Tibial nerve (tissue), 4 donors: ENCODE measurements at places on chromosomes 1 and 21. TPM values are rescaled to one million over a fixed set of nuclear protein-coding genes. Genes with fewer than 3 reads are reported as not detected.

DNA sequence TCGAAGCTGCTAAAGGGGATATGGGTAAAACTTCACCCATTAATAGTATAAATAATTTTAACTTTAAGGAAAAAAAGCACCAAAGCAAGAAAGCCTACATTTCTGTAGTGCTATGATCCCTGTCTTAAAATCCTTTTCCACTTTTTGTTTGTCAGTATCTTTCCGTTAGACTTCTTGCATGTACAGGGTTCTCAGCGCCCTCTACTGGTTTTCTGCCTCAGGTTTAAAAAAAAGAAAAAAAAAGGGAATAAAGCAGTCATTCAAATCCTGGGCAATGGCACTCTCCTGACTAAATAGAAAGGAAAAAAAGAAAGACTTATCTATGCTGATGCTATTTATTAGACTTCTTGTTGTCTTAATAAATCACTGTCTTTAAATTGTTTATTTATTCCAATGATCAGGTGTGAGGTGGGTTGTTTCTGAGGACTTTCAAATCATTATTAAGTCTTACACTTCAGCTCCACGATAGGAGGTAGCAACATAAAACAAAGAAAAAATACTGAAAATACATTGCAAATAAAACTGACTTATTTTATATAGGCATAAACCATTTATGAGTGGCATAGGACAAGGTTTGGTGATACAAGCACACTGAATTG, 475.4 kb upstream of the NR5A2 start:
- H3K36me3 ChIP-seq = no peaks in the 10 kb centered on the region
- no peak overlapping the region for H3K4me3 ChIP-seq
- peak; percentile 66 for DNase-seq
- no peak overlapping the region for H3K27ac ChIP-seq
- no peaks in the 10 kb centered on the region for H3K4me1 ChIP-seq
- H3K27me3 ChIP-seq = no peaks in the 10 kb centered on the region

- H3K27ac ChIP-seq = no peak overlapping the region
- H3K4me3 ChIP-seq = no peak overlapping the region
- H3K4me1 ChIP-seq = no peaks in the 10 kb centered on the region
- H3K36me3 ChIP-seq = no peaks in the 10 kb centered on the region
- no peak for DNase-seq
- H3K27me3 ChIP-seq = no peaks in the 10 kb centered on the region
Observed at GRCh38 chr21:27648560-27648959, 681.7 kb upstream of the ADAMTS5 start.

DNA sequence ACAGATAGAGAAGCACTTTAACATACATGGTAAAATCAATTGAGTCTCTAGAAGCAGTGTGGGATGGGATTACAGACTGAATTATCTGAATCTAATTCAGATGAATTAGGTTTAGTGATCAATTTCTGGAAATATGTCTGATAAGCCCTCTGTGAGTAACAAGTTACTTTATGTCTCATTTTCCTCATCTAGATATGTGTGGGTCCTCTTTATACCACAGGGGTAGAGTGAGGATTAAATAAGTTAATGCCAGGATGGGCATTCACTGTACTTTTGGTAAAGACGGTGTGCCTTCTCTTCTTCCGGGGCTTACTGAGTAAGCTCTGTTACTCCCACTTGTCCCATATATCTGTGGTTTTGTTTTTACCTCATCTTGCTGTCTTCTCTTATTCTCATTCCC, 225.8 kb downstream of the RYR2 start:
- H3K27ac ChIP-seq = no peak overlapping the region
- no peak overlapping the region for H3K4me3 ChIP-seq
- H3K4me1 ChIP-seq = no peaks in the 10 kb centered on the region

DNA sequence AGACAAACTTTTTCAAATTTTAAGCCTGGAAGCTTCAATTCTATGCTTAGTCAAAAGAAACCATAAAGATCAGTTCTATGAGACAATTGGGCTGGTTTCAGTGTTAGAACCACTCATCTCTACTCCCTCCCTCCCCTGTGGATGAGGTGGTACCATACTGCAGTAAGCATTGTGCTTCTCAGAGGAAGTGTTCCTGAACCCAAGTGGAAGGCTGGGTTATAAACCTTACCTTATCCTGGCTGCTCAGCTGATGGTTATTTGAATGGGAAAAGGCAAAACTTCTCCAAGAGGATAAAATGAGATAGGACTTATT, 34.1 kb upstream of the RGL1 start:
- H3K36me3 ChIP-seq = no peaks in the 10 kb centered on the region
- no peak for DNase-seq
- H3K27me3 ChIP-seq = no peaks in the 10 kb centered on the region
- H3K27ac ChIP-seq = no peak overlapping the region
- H3K4me1 ChIP-seq = no peaks in the 10 kb centered on the region

DNA sequence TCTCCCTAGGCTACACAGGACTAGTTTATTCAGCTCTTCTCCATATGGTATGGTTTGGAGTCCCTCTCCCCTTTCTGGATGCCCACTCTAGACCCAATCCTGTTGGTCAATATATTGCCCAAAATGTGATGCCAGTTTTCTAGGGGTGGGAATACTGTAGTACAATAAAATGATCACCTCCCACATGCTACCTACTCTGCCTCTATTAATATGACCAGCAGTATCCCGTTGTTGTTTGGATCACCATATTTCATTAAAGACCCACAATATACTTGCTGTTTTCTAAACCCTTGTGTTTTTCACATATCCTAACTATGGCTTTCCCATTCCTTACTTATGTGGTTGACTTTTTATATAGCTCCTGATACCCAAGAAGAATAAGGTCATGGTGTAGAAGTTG, 95.9 kb upstream of the IGSF21 start:
- H3K27me3 ChIP-seq = peaks cover 13% of the 10 kb centered on the region
- no peaks in the 10 kb centered on the region for H3K36me3 ChIP-seq
- no peak overlapping the region for H3K27ac ChIP-seq
- H3K4me1 ChIP-seq = no peaks in the 10 kb centered on the region

DNA sequence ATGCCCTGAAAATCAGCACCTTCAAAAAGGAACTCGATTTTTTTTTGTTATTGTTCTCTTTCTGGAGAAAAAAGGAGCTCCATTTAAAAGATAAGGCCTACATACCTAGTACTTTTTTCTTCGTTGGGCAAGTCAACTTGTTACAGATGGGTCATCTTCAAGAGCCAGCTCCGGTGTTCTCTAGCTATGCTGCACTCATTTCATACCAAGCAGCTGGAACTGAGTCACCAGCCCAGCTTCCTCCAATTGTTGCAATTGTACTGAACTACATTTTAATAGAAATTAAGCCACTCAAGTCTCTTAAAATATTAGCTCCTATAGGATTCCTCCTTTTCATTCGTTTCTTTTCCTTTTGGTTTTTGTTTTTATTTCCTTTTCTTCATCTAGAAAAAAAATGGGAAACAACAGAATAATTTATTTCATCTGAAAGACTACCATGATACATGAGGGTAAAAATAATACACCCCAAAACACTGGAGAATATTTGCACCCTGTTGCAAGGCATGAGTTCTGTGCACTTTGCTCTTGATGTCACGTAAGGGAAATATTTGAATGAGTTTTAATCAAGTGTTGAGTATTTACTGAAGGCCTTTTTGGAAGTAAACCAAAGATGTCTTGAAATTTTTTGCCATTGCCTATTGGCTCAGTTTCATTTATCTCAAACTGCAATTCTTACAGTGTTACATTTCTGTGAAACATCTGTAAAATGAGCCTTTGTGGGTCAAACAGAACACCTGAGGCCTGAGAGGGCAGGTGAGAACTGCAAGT, 60.5 kb downstream of the CLIC4 start:
- H3K4me1 ChIP-seq = peaks cover 76% of the 10 kb centered on the region
- no peaks in the 10 kb centered on the region for H3K27me3 ChIP-seq
- H3K27ac ChIP-seq = peak overlapping the region; percentile 32

F11R gene
- total RNA-seq = 6.9 TPM

CYB5RL gene
- 5.7 TPM for total RNA-seq
